ENCODE measurements at places on chromosomes 4 and X.

GRCh38 chr4:125765941-125766340 is 451.2 kb downstream of the FAT4 start:
- no peak for DNase-seq

GRCh38 chr4:174334628-174335027 is 50.9 kb downstream of the CEP44 start:
- DNase-seq = no peak

DNA sequence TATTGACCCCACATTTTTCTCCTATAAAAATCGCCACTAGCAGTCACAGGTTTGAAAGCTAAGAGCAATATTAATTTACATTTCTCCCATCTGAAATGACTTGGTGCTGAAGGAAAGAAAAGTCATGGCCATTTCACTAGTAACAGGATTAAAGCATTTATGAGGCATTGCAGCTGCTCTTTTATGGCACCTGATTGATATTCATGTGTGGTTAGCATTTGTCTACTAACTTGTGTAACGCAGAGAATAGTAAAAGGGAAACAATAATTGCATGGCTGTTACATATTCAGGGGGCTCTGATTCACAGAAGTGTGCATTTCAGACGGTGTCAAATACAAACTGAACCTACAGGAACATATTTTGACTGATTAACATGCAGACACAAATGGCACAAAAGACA is 5.2 kb downstream of the PCDH19 start:
- no peak for DNase-seq

- no peak for DNase-seq
Measured at GRCh38 chr4:22071749-22072148, 123.2 kb upstream of the KCNIP4 start.

DNA sequence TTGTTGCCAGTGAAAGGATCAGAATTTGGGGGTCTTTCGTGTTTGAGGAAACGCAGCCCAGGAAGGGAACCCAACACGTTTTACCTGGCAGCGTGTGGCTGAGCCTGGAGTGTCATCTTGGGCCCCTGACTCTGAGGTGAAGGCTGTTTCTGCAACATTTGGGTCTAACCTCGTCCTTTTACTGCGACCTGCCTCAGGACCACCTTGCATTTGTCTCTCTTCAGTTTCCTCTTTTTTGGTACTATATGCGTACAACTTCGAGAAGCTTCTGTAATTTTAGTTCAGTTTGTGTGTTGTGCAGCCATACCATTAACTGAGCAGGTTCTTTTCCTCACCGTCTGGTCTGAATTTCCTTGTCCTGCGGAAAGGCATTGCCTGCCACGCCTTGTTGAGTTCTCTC is 61.5 kb downstream of the TMEM131L start:
- no peak for DNase-seq

GRCh38 chrX:45134775-45135174 is 65.9 kb downstream of the DIPK2B start:
- DNase-seq = no peak

DNA sequence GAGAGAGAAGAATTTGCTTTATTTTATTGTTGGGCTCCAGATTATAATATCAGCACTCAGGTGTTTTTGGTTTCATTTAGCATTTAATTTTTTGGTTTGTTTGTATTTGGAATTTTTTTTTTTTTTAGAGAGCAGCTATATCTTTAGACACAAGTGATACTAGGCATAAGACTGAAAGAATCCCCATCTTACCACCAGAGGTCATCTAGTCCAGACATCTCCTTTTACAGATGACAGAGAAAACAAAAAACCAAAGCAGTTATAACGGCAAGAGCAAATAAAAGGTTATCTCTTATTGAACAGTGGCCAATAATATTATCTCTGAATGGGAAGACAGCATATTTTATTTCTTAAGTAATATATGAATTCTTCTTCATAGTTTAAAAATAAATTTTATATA is 22.8 kb downstream of the USP38 start:
- no peak for DNase-seq

DNA sequence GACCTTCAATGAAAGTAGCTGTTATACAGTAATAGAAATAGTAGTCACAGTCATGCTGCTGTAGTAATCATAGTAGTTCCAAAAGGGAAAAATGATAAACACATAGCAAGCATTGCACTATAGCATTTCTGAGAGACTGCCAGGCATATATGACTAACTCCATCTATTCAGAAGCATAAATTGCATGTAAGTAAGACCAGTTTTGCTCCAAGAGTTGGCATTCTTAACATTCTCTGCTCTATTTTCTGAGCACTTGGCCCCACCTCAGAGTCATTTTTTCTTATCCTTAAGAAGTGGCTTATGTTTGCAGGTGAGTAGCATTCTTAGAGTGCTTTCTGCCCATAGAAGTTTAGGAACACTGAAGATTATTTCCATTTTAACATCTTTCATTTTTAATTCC is 490.3 kb upstream of the TECRL start:
- DNase-seq = no peak

GRCh38 chrX:1164322-1165288 is 47.8 kb downstream of the CRLF2 start:
- DNase-seq = no peak

- no peak for DNase-seq
Measured at GRCh38 chrX:20394451-20394850, 127.7 kb upstream of the RPS6KA3 start.

DNA sequence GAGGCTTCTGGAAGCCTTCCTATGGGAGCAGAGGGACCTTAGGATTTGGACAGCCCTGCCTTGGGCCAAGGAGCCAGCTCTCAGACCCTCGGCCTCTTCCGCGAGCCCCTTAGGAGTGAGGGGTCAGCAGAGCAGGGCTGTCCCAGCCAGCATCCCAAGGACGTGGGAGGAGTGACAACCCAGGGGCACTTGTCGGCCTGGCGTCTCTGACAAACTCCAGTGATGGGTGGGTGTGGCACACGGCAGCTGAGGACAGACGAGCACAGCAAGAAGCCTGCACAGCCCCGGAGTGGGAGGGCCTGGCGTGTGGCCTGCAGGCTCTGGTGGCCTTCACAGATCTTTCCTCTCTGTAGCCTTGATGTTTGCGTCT is 11.6 kb upstream of the TNIP2 start:
- DNase-seq = no peak

DNA sequence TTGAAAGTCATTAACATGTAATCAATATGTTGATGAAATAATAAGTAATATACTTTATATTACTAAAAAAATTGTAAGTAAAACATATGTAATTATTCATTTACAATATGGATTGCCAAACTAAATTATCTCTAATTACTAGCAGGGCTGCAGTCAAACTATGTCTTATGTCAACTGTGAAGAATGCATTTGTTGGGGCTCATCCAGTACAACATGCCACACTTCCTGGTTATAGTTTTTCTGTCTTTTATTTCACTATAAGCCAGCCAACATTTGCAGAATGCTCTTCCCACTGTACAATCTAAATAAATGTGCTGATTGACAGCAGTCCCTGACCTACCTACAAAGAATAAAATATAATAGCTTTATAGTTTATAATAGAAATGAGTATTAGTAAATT is 975.4 kb upstream of the NDST4 start:
- no peak for DNase-seq

DNA sequence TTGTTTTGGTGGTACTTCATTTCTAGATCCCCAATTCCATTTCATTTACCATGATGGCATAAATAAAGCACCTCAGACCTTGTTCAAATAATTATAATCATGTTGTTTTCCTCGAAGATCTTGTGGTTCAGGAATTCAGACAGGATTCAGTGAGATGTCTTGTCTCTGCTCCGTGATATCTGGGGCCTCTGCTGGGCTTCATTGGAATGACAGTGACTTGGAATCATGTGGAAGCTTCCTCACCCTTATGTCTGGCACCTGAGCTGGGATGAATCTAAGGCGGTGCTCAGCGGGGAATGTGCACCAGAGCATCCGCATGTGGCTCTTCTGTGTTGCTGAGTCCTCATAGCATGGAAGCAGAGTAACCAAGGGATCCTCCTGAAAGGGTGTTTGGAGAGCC is 132.2 kb downstream of the VEGFC start:
- no peak for DNase-seq

DNA sequence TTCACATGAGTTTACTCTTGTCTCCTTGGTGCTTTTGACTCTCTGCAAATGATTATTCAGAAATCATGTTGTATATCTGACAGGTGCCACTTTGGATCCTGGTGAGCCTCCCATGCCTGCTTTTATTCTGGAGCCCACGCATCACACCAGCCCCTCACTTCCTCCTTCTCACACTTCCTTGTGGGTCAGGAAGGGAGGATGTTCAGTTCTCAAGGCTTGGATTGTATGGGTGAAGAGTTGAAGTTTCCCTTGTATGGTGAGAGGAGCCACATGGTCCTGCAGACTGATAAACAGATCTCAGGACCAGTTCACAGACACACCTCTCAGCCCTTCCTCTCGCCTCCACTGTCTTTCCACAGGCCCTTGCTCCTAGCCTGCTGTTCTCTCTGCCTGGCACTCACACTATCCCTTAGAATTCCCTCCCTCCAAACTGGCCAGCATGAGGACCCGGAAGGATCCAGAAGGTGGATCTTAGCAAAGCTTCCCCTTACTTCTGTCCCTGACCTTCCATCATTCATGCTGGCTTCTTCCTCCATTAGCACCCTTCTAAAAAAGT is 92.1 kb downstream of the STK32B start:
- no peak for DNase-seq

GRCh38 chr4:101178731-101179130 is 168.6 kb downstream of the PPP3CA start:
- no peak for DNase-seq

DNA sequence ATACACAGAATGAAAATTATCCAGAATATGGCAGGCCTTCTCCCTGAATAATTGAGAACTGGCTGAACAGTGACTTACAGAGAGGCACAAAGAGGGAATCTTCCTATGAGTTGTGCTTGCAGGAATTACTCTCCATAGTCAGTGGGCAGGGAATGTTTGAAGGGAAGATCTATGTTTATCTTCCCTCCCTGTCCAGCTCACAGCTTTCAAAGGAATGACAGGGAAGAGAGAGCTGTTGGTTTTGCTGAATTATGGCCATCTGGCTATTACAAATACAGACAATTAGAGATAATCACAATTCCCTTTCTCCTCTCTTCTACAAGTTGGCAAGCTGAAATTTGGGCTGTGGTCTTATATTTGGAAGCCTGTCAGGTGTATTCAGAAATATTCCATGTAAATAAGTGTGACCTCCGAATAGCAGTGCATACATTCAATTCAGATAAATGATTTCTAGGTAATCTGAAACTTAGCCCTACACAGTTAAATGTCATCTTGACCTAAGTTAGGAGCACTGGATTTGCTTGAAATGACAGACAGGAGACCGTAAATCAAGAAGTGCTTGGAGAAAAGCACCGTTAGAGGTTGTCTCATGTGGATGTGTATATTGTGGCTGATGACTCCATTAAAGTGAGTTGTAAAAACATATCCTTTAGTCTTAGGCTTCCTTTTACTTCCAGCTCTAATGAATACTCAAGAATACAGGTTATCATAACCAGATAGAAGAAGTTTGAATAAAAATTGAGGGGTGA is 136.8 kb downstream of the C4orf33 start:
- no peak for DNase-seq

GRCh38 chr4:185257086-185257485 is 47.7 kb downstream of the SNX25 start:
- DNase-seq = no peak

DNA sequence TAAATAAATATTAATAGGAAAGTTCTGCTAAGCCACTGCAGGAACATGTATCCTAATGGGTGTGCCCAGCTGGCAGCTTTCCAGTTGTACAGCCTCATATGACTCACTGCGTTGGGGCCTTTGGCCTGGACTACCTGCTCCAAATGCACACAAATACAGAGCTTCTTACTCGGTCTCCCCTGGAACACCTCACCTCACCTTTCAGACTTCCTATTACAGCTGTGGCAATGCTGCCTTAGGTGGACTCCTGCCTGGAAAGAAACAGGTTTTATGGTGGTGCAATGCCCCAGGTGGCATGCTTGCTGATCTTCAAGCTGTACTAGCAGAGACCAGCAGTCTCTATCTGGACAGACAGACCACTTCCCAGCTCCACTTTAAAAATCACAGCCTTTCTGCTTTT is 85.7 kb upstream of the EXOC1L start:
- peak; percentile 52 for DNase-seq

DNA sequence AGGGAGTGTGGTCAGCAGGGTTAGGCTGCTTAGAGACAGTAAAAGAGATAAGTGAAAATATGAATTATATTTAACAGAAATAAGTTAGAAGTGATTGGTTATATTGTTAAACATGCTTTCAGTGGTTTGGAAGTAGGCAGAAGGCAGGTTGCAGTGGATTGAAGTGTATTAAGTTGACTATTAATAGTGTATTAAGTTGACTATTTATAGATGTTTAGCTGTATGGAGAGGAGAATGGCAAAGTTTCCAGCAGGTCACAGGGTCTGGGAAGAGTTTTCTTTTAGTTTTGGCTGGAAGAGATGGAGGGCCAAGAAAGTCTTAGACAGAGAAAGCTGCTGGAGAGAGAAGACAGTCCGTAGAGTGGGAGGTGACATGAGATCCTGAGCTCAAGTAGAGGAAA is 7.9 kb downstream of the SMIM20 start:
- no peak for DNase-seq

DNA sequence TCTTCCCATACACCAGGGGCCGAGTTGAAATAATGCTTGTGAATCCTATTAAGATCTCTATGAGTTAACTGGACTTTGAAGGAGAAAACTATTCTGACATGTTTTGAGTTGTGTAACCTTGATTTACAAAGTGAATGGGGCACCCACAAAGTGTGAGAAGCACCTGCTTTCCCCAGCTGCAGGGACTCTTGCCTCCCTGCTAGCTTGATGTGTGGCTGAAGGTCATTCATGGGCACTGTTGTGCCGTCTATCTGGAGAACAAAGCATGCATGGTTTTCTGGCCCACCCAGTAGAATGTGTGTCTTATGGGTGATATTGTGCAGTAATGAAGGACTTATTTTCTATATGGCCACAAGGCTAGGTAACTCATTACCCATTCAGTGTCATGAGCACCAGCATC is 53.1 kb downstream of the TSPAN7 start:
- no peak for DNase-seq

- no peak for DNase-seq
Measured at GRCh38 chr4:84563002-84563401, 19.9 kb upstream of the CDS1 start.

DNA sequence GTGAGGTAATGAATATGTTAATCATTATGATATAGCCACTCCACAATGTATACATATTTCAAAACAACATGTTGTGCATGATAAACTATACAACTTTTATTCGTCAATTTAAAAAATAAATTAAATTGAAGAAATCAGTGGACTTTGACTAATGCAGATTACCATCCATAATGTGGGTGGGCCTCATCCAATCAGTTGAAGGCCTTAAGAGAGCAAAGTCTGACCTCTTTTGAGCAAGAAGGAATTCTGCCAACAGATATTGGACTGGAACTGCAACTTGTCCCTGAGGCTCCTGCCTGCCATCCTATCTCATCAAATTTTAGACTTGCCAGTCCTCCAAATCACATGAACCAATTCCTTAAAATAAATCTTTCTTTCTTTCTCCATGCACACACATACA is 57.4 kb upstream of the SLC16A2 start:
- no peak for DNase-seq

- no peak for DNase-seq
Measured at GRCh38 chrX:153974003-153974725, 1.6 kb downstream of the TMEM187 start.
